Activated T-cell treated with anti-CD3 and anti-CD28 coated beads, Interleukin-2, amount 50 U/mL, for 48 hours (primary cell): ENCODE measurements at places on chromosomes 6 and 20.
A peak's percentile ranks its signal among the peaks of the same experiment; 100 is the strongest.

DNA sequence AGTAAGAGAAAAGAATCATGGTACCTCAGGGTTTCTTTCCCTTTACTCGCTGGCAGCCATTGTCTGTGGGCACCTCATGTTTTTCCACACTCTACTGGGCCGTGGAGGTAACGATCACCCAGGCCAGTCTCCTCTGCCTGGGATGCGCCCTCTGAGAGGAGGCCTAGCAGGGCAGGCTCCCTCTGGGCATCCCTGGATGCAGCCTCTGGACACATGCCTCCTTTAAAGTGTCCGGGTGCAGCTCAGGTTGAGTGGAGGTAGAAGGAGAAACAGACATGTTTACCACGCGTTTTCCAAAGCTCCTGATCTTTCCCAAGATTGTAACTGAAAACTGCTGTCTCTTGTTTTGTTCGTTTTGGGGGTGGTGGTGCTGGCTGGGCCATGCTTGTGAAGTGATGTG lies 13.8 kb upstream of the NPEPL1 start:
- DNase-seq = no peak

DNA sequence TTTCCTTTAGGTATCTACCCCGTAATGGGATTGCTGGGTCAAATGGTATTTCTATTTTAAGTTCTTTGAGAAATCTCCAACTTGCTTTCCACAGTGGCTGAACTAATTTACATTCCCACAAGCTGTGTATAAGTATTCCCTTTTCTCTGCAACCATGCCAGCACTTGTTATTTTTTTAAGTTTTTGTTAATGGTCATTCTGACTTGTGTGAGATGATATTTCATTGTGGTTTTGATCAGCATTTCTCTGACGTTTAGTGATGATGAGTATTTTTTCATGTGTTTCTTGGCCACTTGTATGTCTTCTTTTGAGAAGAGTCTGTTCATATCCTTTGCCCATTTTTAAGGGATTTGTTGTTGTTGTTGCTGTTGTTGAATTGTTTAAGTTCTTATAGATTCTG lies 871.1 kb downstream of the KIF16B start:
- no peak for DNase-seq

DNA sequence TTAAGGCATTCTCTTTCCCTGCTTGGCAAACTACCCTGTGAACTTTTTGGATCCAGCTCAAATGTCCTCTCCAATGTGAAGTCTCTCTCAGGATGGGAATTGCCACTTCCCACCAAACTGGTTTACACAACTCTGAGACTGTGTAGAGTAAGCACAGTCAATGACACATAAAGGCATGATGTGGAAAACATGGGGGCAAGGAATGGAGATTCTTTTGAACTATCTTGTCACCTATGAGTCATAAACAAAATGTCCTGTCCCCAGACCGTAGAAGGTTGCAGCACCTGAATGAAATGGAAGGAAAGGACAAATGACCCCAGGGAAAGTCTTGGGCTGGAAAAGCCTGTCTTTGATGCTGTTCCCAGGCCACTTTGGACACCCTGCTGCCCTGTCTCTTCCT lies 11.0 kb upstream of the KIF13A start:
- no peak for DNase-seq

GRCh38 chr6:139550361-139550760 lies 175.9 kb upstream of the CITED2 start:
- no peak for DNase-seq

GRCh38 chr6:13278164-13278563 lies 50.2 kb downstream of the TBC1D7 start:
- DNase-seq = no peak

GRCh38 chr20:50681359-50682064 lies 9.8 kb downstream of the RIPOR3 start:
- DNase-seq = no peak

GRCh38 chr20:50722424-50723155 lies 8.8 kb upstream of the PARD6B start:
- DNase-seq = no peak

GRCh38 chr6:167396659-167397490 lies 72.0 kb downstream of the TTLL2 start:
- no peak for DNase-seq

DNA sequence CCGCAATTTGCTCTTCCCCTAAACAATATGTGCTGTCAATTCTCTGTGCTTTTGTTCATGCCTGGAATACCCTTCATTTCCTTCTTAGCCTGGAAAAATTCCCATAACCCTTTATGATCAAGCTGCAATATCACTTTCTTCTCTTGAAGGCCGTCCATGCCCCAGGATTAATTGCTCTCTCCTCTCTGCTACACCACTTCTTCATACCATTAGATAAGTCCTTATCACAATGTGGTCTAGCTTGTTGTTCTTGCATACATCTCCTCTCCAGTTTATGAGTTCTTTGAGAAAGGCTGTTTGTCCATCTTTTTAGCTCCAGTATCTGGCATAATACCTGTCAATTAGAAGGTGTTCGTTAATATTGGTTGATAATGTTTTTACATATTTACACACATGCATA lies 111.2 kb upstream of the SAMD5 start:
- DNase-seq = no peak

DNA sequence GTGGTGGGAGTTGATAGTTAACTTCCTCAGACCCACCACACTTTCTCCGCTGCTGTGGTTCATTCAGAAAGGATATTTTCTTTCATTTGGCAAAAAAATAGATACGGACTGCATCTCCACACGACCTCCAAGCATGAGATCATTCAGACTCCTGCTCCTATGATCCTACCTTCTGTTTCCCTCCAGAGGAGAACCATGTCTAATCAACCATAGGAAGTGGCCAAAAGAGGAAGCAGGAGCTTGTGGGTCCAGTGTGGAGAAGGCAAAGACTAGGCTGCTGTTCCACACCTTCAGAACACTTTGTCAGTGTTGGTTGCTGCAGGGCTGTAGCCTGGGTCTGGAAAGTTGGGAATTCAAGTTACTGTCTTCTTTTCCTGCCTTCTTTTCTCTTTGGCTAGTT lies 10.6 kb upstream of the KIF13A start:
- no peak for DNase-seq

DNA sequence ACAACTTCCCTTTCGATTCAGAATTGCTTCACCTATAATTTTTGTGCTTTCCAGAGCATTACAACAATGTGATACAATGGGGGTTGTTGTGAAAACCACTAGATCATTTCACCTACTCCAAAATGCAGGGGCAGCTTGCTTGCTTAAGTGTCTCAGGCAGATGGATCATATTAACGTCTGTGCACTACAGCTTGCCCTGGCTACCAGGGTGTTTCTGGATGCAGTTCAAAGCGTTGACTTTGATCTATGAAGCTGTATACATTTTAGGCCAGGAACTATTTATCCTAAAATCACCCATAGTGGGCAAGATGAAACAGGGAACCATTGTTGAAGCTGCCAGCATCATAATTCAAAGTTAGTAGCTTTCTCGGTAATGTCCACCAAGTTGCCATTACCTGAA lies 339.5 kb upstream of the HSF2 start:
- DNase-seq = no peak

- no peak for DNase-seq
These were observed 10.6 kb downstream of the RBM24 start for GRCh38 chr6:17291778-17292177.

- no peak for DNase-seq
These were observed 57.6 kb upstream of the HMGCLL1 start for GRCh38 chr6:55636406-55637102.

DNA sequence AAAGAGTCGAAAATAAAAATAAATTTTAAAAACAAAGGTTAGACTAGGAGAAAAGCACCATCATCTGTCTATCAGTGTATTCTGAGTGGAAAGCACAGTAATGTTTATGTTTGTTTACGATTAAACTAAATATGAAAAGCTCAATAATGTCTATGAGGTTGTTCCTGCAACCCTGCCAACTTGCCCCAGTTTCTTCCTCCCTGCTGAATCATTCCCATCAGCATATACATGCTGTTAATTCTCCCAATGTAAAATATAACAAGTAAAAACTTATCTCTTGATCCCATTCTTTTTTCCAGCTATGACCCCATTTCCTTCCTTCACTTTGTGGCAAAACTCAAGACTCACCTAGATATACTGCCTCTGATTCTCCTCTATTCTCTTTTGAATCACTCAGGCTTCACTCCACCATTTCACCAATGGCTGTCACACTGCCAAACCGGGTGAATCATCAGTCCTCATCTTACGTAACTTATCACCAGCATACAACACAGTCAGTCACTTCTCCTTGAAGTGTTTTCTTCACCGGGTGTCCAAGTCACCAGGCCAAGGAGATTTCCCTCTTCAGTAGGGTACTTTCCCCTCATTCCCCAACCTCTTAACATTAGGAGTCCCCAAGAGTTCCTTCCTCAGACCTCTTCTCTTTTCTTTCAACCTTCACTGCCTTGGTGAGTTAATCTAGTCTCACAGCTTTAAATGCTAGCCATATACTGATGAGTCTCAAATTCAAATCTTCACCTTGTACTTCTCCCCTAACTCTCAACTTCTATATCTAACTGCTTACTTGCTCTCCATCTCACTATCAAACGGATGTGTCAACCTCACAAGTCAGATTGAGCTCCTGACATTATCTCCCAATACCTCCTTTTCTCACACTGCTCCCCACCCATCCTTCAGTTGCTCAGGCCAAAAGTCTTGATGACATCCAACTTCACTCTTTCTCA lies 6.2 kb downstream of the TMEM242 start:
- peak; percentile 38 for DNase-seq

DNA sequence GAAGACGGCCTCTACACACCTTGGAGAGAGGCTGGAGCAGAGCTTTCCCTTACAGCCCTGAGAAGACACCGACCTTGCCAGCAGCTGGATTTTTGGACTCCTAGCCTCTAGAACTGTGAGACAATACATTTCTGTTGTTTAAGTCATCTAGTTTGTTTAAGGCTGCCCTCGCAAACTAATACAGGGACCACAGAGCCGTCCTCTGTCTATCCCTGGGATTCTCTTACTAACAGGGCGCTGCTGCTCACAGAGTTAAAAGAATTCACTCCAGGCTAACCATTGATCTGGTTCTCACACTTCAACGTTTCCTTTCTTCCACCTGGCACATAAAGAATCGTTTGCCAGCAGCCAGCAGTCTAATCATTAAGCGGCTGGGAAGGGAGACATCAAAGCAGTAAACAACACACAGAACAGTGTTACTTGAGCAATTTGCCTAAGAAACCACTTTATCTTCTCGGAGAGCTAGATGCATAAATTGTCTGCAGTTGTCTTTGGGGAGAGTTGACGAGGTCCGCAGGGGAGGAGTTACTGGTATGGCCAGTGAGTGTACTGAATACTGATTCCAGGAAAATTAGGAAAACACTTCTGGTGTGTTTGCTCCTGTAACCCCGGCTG lies 103.5 kb upstream of the AKAP12 start:
- no peak for DNase-seq

GRCh38 chr6:83488861-83489260 lies 23.5 kb upstream of the PRSS35 start:
- no peak for DNase-seq

DNA sequence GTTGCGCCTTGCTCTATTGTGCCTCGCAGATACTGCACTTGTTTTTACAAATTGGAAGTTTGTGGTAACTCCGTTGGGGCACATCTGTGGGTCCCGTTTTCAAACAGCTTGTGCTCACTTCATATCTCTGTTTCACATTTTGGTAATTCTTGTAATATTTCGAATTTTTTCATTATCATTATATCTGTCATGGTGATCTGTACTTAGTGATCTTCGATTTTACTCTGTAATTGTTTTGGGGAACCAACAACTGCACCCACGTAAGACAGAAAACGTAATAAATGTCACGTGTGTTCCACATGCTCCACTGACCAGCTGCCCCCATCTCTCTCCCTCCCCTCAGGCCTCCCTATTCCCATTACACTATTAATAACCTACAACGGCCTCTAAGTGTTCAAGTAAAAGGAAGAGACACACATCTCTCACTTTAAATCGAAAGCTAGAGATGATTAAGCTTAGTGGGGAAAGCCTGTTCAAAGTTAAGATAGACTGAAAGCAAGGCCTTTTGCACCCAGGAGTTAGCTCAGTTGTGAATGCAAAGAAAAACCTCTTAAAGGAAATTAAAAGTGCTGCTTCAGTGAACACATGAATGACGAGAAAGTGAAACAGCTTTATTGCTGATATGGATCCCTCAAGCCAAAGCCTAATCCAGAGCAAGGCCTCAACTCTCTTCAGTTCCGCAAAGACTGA lies 26.9 kb downstream of the TTLL2 start:
- DNase-seq = peak; percentile 26

DNA sequence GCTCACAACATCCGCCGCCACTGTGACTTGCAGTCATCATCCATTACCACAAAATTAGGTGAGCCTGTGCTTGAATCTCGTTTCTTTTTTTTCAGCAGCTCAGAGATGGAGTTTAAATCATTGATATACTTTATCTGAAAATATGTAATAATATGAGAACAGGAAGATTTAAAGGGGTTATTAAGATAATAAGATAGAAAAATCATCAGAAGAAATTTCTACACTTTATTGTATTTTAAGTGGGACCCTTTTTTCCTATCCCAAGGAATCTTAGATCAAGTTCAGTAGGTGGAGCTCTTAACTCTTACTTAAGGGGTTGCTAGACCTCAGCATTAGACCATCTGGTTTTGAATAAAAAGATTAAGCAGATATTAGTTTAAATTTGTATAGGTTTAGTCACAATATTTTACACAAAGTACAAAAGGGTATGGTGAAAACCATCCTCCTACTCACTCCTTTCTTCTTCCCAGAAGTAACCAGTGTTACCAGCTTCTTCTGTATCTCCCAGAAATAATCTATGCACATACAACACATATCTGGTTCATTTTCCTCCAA lies 9.4 kb upstream of the NCOA7 start:
- no peak for DNase-seq

GRCh38 chr6:168939041-168939440 lies 314.6 kb downstream of the THBS2 start:
- no peak for DNase-seq

GRCh38 chr6:423799-424345 lies 32.3 kb downstream of the IRF4 start:
- DNase-seq = no peak

GRCh38 chr20:47421076-47421475 lies 64.6 kb upstream of the ZMYND8 start:
- no peak for DNase-seq
